Caco-2 (cell line): ENCODE measurements at places on chromosomes 2 and 18. TPM values are rescaled to one million over a fixed set of nuclear protein-coding genes. Genes with fewer than 3 reads are reported as not detected.

Gene RFTN2
- 0.18 TPM in 1 of 2 replicates, not detected in the other for total RNA-seq

Gene ANKRD30BL
- not detected in 2 replicates for total RNA-seq

Gene PJVK
- total RNA-seq, result 2.1 and 2.9 TPM in 2 replicates

Gene WDPCP
- total RNA-seq, result 14.1 and 16.2 TPM in 2 replicates

Gene LYPD6
- total RNA-seq, result 9.0 and 10.5 TPM in 2 replicates

Gene TMEM200C
- total RNA-seq, result 0.05 TPM in 1 of 2 replicates, not detected in the other

Gene NUP35
- 34.7 and 36.1 TPM in 2 replicates for total RNA-seq

Gene CYS1
- total RNA-seq, result 0.91 and 1.4 TPM in 2 replicates

Gene SNRNP27
- 49.3 and 49.7 TPM in 2 replicates for total RNA-seq

Gene CDH20
- not detected in 2 replicates for total RNA-seq

Gene TCF23
- total RNA-seq, result not detected in 2 replicates

Gene DUSP19
- total RNA-seq, result 3.6 and 3.9 TPM in 2 replicates

Gene SERPINB4
- not detected in 2 replicates for total RNA-seq

Gene GBX2
- 2.1 and 2.4 TPM in 2 replicates for total RNA-seq

Gene CFC1
- total RNA-seq, result not detected in 2 replicates

Gene SERPINB10
- not detected in 2 replicates for total RNA-seq

Gene RAB6C
- not detected in 2 replicates for total RNA-seq

Gene TMEM169
- 1.1 and 1.3 TPM in 2 replicates for total RNA-seq

Gene IL1F10
- not detected in 2 replicates for total RNA-seq

Gene C2orf80
- not detected in 2 replicates for total RNA-seq

Gene SMARCAL1
- 24.1 and 26.0 TPM in 2 replicates for total RNA-seq

Gene PLCL1
- total RNA-seq, result 1.6 TPM in 2 replicates

Gene KYNU
- 4.3 and 5.2 TPM in 2 replicates for total RNA-seq

Gene YES1
- 81.5 and 95.0 TPM in 2 replicates for total RNA-seq

Gene RGPD6
- 39.4 and 41.3 TPM in 2 replicates for total RNA-seq

Gene TUBA4A
- total RNA-seq, result 14.9 and 15.6 TPM in 2 replicates

Gene NAT8
- not detected in 2 replicates for total RNA-seq

Gene ABCB11
- total RNA-seq, result not detected in 2 replicates

Gene COA5
- total RNA-seq, result 35.7 TPM in 2 replicates

Gene CASP10
- 5.8 and 5.9 TPM in 2 replicates for total RNA-seq

Gene IWS1
- 56.0 and 63.7 TPM in 2 replicates for total RNA-seq

Gene IL1B
- 0.18 TPM in 1 of 2 replicates, not detected in the other for total RNA-seq

Gene GKN2
- total RNA-seq, result not detected in 2 replicates

Gene DES
- total RNA-seq, result 0.86 TPM in 1 of 2 replicates, not detected in the other

Gene PIK3C3
- total RNA-seq, result 19.7 and 25.7 TPM in 2 replicates

Gene WDR35
- total RNA-seq, result 7.2 and 8.1 TPM in 2 replicates
